Natural killer cell (primary cell): ENCODE measurements at places on chromosomes 2 and 18.

DNA sequence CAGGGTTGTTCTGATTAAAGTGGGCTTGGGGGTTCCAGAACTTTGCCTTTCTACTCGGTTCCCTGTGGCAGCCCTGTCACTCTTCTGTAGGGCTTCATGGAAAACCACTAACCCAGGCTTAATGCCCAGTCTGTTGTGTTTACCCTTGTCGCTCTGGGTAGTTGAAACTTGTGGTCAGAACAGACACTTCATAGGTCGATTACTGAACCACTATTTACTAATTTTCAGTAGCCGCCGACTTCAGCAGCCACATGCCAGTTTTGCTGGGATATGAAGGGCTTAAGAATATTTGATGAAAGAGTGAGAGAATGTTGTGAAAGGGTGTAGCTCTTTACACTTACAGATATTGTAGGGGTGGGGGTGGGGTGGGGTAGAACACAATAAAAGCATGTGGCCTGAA is 362.3 kb downstream of the RND3 start:
- DNase-seq = no peak

DNA sequence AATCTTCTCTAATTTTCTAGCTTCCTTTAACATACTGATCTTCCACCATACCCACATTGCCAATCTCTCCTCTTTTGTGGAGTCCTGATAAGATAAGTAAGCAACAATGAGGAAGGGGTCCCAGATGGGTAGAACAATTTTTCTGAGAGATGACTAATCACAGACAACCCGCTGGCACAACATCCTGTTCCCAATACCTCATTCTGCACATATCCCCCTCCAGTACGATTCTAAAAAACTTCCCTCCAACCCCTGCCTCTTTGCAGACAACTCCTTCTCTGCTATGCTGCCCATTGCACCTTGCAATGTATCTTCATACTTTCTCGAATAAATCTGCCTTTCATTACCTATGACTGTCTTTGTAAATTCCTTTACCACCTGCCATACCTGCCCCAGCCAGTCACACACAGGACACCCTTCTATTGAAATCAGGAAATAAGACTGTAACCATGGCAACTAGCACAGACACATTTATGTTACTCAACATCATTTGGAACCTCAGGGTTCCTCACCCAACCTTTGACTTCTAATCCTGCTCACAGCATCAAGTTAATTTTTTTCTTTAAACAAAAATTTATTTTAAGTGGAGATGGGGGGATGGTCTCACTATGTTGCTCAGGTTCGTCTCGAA is 7.4 kb upstream of the EXOC6B start:
- DNase-seq = no peak

DNA sequence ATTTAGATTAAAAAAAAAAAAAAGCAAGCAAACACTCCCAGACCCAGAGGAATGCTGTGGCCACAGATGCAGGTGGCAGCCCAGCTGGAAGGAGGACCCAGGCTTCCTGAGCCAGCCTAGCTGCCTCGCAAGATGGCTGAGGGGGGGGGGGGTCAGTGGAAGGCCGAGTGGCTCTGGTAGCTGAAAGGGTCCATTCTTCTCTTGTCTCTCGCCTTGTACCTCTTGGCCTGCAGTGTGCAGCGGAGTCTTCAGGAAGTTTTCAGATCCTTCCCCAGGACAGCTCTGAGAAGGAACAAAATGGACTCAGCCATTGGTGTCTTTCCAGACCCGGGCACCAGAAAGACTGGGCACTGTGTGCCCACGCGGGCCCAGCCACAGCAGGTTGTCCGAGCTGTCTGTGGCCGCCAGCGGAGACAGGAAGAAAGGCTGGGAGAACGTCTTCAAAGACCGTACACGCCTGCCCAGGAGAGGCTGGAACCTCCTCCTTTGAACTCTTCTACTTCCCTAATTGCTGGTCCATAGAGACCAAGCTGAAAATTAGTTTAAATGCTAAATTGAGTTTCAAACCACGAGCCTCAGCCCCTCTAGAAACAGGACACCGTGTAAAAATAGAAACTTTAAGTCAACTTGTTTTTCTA is 21.3 kb downstream of the APCDD1 start:
- no peak for DNase-seq

DNA sequence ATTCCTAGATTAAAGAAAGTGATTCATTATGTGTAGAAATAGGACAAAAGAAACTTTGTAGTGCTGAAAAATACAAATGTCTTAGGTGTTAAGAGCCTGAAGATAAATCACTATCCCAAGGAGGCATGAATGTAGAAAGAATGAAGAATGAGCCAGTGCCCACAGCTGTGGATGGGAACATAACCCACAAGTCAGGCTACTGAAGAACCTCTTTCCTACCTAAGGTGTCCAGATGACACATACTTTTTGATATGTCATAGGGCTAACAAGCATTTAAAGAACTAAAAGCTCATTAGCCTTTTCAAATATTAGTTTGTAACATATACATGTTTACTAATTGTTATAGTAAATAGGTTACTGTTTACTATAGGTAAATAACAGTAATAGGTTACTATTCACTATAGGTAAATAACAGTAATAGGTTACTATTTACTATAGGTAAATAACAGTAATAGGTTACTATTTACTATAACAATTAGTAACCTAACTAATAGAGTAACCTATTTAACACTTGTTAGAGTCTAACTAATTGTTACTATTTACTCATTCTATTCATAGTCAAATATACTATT is 275.0 kb upstream of the KYNU start:
- no peak for DNase-seq

- DNase-seq = no peak
These were observed 66.1 kb upstream of the SMAD7 start for GRCh38 chr18:49016648-49017539.

DNA sequence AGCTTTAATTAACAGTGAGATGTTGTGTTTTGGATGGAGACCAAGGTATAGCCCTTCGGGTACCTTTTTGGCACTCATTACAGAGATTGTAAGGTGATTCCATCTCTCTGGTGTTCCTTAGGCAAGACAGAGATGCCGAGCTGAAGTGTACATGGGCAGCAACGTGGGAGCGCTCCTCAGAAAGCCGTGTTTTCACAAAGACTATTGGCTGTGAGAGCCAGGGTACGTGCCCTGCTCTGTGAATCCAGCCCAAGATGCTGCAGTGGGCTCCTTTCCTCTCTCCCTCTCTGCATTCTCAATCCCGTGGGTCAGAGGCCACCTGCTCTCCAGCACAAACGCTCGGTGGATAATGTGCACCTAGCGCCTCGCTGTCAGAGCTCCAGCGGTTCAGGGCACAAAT is 203.0 kb upstream of the EPHA4 start:
- no peak for DNase-seq

DNA sequence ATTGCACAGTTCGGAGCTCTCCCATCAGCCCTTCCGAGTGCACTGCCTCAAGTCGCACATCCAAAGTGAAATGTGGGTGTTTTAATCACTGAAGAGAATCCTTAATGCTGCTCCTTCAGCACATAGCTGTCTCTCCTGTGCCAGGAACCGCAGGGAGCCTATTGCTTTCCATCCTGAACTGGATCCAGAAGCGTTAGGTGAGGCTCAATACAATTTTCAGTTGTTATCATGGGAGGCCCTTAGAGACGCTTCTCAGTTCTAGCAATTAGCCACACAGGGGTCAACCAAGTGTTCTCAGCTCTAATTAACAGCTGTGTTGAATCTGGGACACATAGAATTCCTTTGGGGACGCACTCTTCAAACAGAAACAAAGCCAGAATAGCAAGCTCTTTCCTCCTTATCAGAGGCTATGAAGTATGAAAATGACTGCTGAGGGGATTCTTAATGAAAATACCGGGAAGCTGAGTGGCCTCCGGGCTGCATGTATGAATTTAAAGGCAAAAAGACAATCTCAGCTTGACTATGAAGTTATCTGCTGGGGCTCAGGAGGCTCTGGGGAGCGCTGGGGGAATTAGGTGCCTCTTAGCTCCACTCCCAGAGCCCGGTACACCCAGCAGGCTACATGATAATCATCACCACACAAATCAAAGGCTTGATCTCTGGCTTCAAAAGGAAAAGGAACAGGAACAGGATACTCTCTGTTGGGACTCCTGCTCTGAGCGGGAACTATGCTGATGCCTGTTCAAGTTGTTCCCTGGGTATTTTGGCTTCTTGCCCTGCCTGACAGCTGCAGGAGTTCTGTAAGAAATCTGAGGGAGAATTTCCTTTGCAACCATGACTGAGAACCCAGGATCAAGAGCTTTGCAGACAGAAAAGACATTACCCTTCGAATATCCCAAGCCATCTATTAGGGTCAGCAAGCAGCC is 55.4 kb upstream of the NCOA1 start:
- DNase-seq = no peak

GRCh38 chr2:208415897-208416296 is 9.3 kb downstream of the PTH2R start:
- no peak for DNase-seq

GRCh38 chr2:74739129-74739528 is 85.1 kb downstream of the SEMA4F start:
- no peak for DNase-seq

GRCh38 chr2:42813763-42814162 is 21.4 kb upstream of the HAAO start:
- no peak for DNase-seq

- DNase-seq = no peak
These were observed 61.7 kb downstream of the PLB1 start for GRCh38 chr2:28557389-28558131.

DNA sequence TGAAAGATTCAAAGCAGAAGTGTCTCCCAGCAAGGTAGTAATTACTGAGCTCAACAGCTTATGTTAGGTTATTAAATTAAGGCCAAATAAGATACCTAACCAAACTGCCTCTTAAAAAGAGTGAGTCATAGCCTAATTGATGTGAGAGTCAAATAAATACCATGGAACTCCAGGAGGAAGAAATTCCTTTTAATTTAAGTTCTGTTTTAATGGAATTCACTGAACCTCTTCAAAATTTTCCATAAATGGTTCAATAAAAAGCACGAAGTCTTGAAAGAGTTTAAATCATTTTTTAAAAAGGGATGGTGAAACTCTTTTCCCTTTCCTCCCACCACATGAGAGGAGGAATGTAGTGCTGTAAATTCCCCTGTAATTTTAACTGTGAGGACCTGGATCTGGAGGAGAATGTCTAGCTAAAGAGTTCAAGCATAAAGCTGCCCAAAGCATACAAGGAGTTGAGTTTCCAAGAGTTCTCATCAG is 180.8 kb upstream of the MMADHC start:
- DNase-seq = no peak

DNA sequence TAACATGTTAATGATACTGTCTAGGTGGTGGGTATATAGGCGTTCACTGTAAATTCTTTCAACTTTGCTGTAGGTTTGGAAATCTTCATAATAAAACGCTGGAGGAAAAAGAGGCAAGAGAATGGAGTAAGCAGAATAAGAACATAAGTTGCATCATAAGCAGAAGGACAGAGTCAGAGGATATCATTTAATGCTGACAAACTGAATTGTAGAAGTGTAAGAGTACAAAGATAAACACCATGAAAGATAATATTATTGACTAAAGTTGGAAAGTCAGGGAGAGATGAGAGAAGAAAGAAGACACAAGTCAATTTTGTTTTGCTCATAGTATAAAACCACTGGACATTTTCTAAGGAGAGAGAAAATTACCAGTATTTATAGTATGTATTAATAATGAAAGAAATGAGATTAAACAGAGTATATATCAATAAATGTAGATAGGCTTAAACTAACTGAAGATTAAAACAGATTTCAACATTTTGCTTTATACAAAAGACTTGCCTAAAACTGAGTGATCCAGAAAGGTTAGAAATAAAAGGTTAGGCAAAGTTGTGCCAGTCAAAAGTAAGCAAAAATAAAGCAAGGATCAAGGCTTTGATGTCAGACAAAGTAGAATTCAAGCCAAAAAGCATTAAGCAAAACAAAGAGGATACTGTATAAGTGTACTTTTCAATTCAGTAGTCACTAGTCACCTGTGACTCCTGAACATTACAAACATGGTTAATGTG is 42.4 kb upstream of the VIT start:
- DNase-seq = no peak

- no peak for DNase-seq
These were observed 380.6 kb downstream of the TSN start for GRCh38 chr2:122136056-122136455.

DNA sequence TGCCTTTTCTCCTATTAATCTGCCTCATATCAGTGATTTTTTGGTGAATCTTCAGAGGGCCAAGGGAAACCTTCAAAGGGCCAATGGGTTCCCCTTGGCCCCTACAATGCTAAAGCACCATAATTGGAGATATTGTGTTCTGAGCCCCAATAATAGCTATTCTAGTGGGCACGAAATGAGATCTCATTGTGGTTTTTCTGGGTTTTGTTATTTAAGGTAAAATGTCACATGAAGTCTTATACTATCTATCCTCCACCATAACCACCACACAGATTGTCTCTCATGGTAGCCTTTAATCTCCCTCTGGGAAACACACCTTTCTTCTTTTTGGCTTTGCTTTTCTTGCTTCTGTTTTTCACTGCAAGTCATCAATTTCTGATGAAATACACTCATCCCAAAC is 152.8 kb downstream of the B3GNT2 start:
- no peak for DNase-seq

DNA sequence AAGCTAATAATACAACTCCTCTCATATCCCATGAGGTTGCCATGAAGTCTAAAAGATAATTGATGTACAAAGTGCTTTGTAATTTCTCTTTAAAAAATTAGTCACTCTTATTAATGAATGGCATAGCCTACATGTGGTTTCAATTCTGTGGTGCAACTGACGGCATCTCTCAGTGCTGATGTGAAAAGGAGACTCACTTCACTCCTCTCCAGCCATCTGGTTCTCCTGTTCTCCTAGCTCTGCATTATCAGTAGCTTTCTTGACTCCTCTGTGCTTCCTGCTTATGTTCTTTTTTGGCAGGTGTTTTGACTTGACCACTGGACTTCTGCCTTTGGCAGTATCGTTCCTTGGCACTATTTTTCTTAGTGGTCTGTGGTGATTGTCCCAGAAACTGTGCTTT is 134.9 kb upstream of the ZFP36L2 start:
- no peak for DNase-seq

- no peak for DNase-seq
These were observed 27.2 kb downstream of the DPYSL5 start for GRCh38 chr2:26875065-26875634.

- no peak for DNase-seq
These were observed 22.7 kb downstream of the FARP2 start for GRCh38 chr2:241378816-241379215.

DNA sequence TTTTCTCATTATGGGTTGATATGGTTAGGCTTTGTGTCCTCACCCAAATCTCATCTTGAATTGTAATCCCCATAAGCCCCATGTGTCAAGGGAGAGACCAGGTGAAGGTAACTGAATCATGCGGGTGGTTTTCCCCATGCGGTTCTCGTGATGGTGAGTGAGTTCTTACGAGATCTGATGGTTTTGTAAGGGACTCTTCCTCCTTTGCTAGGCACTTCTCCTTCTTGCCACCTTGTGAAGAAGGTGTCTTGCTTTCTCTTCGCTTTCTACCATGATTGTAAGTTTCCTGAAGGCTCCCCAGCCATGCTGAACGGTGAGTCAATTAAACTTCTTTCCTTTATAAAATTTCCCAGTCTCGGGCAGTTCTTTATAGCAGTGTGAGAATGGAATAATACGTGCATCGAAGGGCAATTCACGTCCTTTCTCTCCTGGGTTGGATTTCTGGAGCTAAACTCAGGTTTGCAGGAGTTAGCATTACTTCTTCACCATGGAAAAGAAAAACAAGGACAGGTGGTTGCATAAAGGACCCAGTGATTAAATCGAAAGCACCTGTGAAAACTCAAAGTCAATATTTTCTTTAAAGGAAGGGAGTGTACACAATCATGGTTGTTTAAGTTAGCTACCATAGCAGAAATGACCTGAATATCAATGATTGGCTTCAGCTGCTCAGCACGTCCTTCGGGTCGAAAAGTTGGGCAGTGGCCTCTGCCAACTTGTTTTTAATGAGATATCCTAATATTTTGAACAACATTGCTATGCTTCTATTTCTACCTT is 54.1 kb downstream of the CDC42EP3 start:
- DNase-seq = no peak
